Natural killer cell (primary cell): ENCODE measurements at places on chromosomes 6 and 20. TPM values are rescaled to one million over a fixed set of nuclear protein-coding genes. Genes with fewer than 3 reads are reported as not detected.

The LPA gene
- total RNA-seq = not detected

The FAM209B gene
- total RNA-seq = 3.3 TPM

The VARS2 gene
- total RNA-seq = 36.7 TPM

- no peak for DNase-seq
These were observed 79.7 kb downstream of the RNF217 start for GRCh38 chr6:125041740-125042459.

DNA sequence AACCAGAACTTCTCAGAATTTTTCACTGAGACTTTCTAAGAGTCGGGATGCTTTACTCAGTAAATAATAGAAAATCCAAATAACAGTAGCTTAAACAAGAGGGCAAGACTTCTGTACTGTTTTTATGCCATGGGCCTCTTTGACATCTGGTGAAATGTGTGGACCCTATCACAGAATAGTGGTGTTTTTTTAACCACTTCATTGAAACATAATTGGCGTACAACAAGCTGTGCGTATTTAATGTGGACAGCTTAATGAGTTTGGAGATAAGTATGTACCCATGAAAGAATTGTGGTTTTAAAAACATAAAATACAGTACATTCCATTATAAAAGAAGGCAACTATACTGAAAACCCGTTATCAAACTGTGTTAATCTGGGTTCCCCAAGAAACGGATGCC lies 37.7 kb downstream of the PDRG1 start:
- no peak for DNase-seq

DNA sequence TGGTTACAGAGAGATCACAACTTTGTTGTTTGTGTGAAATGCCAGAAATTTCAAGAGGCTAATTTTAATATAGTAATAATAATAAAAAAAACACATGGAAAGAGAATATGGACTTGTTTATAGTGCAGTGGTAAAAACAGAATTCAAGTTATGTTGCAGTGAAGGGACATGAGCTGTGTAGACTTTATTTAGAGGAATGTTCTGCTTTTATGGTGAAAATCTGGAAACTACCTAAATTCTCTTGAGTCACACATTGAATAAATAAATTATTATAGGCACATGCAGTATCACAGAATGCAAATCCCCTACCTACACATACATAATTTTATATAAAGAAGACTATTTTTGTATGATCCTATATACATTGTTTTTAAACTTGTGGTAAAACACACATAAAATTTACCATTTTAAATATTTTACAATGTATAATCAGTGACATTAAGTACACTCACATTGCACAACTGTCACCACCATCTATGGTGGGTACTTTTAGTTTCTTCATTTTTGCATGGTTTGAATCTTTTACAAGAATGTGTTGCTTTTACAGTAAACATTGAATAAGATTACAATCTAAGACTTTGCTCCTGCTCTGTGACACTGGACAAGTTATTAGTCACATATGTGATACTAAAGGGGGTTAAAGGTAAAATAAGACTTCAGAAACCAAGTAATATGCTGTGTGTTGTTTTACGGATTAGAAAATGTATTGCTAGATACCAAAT lies 107.4 kb downstream of the B3GAT2 start:
- no peak for DNase-seq

GRCh38 chr20:4018023-4018748 lies 2.8 kb upstream of the RNF24 start:
- DNase-seq = no peak
